ENCODE measurements at places on chromosomes 12 and 14.

DNA sequence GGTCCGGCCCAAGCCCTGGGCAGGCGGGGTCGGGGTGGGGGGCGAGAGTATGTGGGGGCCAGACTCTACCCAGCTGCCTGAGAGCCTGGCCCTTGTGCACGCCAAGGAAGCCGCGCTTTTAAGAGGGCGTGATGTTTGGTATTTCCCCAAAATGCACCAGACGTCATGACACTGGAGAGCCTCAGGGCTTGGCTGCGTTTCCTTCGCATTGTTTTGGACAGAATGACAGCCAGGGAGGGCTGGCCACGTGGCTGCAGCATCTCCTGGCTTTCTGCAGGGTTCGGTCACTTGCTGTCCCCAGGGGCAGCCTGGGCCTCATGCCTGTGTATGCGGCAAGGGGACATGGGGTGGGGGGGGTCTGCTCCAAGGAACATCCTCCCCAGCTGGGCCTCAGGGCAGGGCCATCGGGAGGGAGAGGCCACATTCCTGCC is 16.1 kb upstream of the NUDT14 start:
- peak; percentile 48 for DNase-seq

- DNase-seq: peak; percentile 2
These were observed 12.3 kb downstream of the BRAP start for GRCh38 chr12:111673503-111673902.

- DNase-seq: no peak
These were observed 1.4 kb upstream of the ASIC1 start for GRCh38 chr12:50055831-50056638.

DNA sequence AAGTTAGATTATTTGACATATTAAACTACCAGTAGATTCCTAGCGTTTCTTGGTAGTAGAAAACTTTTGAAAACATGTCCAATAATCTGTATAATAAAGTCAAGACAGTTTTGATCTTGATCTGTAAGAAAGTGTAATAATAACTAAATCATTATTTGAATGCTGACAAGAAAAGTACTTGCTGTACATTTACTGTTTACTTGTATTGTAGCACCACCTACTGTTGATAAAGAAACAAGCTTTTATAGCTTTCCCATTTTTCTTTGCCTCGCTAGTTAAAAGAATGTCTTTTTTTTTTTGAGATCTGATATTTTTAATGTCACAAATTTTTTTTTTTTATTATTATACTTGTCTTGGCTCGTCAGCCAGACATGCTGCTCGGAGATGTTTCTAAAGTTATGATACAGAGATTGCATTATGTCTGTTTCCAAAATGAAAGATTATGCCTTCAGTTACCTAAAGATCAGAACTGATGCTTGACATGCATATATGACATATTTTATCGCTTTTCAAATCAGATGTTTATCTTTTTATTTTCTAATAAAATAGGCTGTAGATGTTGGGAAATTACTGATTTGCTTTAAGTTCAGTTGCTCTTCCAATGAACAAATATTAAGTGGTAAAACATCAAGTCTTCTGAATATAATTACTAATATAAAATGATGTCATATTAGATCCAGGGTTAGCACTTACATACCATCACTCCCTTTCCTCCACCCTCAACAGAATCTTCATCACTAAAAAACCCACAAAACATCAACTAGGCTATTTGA is 140.5 kb downstream of the AKAP6 start:
- DNase-seq: no peak

DNA sequence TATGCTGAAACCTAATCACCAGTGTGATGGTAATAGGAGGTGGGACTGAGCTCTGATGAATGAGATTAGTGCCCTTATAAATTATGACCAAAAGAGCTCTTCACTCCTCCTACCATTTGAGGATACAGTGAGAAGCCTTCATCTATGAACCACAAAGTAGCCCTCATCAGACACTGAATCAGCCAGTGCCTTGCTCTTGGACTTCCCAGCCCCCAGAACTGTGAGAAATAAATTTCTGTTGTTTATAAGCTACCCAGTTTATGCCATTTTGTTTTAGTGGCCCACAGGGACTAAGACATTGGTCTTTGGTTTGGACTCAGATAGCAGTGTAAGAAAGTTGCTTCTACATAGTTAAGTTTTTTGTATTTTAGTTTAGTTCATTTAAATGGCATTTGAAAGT is 32.9 kb downstream of the ABHD12B start:
- DNase-seq: no peak

- DNase-seq: no peak
These were observed 105.6 kb downstream of the VEZT start for GRCh38 chr12:95323212-95323611.
